Thoracic aorta endothelial cell (primary cell): ENCODE measurements at places on chromosomes 1 and 21. TPM values are rescaled to one million over a fixed set of nuclear protein-coding genes. Genes with fewer than 3 reads are reported as not detected.

Gene IL6R
- 10.2 and 12.3 TPM in 2 replicates for total RNA-seq

Gene OR2G6
- not detected in 2 replicates for total RNA-seq

Gene CYYR1
- 12.2 and 15.5 TPM in 2 replicates for total RNA-seq

Gene SPRR2E
- not detected in 2 replicates for total RNA-seq

Gene LCE1D
- total RNA-seq: not detected in 2 replicates

Gene OR2AK2
- not detected in 2 replicates for total RNA-seq

Gene NUDT4B
- 76.2 and 91.2 TPM in 2 replicates for total RNA-seq

Gene IGFN1
- total RNA-seq: not detected in 2 replicates

Gene CLCA1
- total RNA-seq: not detected in 2 replicates

Gene CASP9
- 4.8 and 6.0 TPM in 2 replicates for total RNA-seq
